NCI-H446 (cell line): ENCODE measurements at places on chromosomes 6 and 20.

- no peak for DNase-seq
Measured at GRCh38 chr20:19446246-19446645, 233.8 kb downstream of the SLC24A3 start.

- DNase-seq = no peak
Measured at GRCh38 chr20:33770005-33770404, 38.2 kb downstream of the ZNF341 start.

GRCh38 chr6:43058531-43058930, 703 bp downstream of the MRPL2 start:
- no peak for DNase-seq

DNA sequence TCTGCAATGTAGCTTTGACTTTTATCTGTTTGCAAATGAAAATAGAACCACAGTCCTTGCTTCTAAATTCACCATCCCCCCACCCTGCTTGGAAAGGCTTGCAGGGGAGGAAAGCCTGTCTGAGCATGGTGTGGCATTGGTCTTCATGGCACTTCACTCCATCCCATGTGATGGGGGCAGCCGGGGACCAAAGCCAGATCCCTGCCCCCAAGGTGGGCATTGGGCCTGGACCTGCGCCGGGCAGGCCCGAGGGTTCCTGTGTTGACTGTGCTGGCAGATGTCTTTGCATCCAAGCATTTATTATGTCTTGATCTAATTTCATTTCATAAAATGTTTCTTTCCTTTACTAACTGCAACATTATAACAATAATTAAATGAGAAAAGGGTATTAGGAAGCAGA, 120.0 kb downstream of the SYNDIG1 start:
- no peak for DNase-seq

DNA sequence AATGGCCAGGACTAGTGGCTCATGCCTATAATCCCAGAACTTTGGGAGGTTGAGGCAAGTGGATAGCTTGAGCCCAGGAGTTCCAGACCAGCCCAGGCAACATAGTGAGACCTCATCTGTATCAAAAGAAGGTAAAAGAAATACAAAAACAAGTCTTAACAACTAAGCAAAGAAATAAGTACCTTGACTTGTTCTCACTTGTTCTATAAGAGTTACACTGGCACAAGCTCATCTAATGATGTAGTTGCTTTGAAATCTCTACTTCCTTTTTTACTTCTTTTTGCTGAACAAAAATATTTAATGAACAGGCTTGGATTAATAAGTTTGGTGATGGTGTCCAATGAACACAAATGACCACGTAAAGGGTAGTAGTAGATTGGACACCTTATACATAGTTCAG, 72.2 kb downstream of the SGK1 start:
- no peak for DNase-seq

DNA sequence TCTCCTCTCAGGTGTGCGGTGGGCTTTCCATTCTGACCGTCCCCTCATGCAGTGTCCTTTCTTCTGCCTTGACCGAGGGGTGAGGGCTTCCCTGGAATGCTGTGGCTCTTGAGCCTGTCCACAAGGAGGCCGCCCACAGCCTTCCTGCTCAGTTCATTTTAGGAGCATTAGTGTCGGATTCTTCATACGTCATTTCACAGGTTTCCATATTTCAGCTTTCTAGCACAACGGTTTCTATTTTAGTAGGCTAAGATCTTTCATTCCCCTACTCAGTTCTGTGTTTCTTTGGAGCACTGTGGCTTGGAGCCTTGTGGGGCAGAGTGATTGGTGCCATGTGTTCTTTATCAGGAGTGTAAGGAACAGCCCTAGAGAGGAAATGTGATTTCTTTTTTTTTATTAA, 5.5 kb downstream of the PPP1R3G start:
- DNase-seq = no peak

- no peak for DNase-seq
Measured at GRCh38 chr20:61806995-61807394, 258.7 kb downstream of the TAF4 start.

DNA sequence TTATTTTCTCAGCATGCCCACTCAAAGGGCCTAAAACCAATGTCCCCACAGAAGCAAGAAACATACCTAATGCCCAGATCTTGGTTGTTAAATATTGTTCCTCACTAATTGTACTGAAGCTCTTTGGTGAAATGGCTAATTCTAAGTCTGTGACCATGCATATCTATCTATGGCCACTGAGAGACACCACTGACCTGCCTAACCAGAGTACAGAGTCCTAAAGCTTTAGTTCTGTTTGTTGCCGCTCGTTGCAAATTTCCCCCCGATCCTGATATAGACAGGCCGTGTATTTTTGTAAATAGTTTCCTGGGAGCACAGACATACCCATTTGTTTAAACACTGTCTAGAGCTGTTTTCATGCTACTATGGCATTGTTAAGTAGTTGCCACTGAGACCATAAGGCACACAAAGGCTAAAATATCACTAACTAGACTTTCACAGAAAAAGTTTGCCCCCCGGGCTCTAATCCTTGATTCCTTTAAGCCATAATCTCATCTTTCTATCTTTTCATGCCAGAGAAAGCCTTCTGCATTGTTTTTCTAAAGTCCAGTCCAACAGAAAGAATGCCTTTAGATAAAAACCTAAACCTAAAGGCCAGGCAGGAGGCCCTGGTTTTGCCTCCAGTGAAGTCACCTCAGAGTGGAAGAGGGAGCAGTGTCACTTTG, 48.7 kb downstream of the DNAAF9 start:
- no peak for DNase-seq

DNA sequence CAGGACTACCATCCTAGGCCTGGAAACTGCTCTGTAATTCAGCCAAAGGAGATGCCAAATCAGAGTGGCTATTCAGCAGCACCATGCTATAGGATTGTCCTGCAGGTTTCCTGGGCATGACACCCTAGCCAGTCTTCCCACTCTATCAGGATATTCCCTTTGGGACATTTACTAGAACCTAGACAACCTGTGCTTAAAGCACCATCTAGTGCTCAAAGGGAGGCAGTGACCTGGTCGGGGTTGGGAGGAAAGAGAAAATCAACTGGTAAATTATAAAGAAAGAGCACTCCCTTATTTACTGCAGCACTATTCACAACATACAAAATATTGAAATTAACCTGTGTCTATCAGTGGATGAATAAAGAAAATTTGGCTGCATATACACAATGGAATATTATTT, 67.2 kb upstream of the SMLR1 start:
- no peak for DNase-seq

- no peak for DNase-seq
Measured at GRCh38 chr6:30641048-30641447, 5.9 kb upstream of the C6orf136 start.

DNA sequence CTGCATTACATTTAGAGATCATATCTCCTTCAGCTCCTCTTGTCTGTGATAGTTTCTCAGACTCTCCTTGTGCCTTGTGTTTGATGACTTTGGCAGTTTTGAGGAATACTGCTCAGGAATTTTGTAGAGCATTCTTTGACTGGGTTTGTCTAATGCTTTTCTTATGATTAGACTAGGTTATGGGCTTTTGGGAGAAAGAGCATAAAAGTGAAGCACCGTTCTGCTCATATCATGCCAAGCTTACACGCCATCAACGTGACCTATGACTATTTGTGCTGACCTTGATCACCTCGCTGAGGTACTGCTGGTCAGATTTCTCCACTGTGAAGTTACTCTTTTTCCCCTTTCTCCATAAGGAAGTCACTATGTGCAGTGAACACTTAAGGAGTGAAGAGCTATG, 256.0 kb downstream of the LY86 start:
- DNase-seq = no peak

- DNase-seq = no peak
Measured at GRCh38 chr20:1711826-1712601, 54.4 kb upstream of the SIRPG start.

GRCh38 chr20:5182615-5183254, 55.9 kb downstream of the CDS2 start:
- no peak for DNase-seq

DNA sequence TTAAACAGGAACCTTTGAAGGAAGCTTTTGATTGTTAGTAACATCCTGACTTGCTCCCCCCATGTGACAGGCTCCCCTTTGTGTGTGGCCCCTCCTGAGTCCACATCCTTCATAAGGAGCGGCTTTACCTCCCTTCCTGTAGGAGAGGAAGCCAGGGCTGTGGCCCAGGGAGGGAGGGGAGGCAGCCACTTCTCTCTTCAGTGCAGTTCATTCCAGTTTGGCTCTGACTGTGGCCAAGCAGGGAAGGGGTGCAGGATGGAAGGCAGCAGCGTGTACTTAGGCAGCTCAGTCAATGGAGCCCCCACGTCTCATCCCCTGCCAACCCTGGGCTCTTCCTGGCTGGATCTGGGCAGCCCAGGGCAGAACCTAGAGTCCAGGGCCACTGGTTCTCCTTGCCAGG, 295.2 kb downstream of the QKI start:
- DNase-seq = no peak

- no peak for DNase-seq
Measured at GRCh38 chr6:125537090-125537489, 212.3 kb upstream of the HEY2 start.

- DNase-seq = no peak
Measured at GRCh38 chr20:46151936-46152335, 33.8 kb downstream of the CD40 start.

GRCh38 chr6:170259278-170259677, 31.6 kb downstream of the DLL1 start:
- DNase-seq = no peak

DNA sequence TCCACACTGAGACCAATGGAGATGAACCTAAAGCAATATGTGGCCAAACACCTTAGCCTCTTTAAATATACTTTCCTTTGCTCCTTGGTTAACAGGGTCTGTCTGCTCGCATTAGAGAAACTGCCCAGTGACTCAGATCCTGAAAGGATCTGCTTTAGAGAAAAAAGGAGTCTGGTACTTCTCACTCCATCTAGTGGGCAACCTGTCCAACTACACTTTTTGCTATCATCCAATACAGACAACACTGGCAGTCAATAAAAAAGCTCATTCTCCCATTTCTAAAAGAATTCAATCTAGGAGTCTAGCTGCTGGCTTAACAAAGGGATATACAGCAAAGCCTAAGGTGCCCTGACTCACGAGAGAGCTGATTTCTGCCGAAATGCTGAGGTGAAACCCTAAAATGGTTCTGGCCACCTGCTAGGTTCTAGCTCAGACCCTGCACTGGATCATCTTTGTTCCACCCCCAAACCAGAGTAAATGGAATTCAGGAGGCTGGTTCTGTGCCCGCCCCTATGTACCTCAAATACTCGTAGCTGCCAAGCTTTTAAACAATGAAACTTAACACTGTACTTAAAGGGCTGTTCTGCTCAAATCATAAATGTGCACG, 11.5 kb downstream of the GNL1 start:
- DNase-seq = peak; percentile 68

- no peak for DNase-seq
Measured at GRCh38 chr6:77653816-77654215, 977 bp downstream of the MEI4 start.

DNA sequence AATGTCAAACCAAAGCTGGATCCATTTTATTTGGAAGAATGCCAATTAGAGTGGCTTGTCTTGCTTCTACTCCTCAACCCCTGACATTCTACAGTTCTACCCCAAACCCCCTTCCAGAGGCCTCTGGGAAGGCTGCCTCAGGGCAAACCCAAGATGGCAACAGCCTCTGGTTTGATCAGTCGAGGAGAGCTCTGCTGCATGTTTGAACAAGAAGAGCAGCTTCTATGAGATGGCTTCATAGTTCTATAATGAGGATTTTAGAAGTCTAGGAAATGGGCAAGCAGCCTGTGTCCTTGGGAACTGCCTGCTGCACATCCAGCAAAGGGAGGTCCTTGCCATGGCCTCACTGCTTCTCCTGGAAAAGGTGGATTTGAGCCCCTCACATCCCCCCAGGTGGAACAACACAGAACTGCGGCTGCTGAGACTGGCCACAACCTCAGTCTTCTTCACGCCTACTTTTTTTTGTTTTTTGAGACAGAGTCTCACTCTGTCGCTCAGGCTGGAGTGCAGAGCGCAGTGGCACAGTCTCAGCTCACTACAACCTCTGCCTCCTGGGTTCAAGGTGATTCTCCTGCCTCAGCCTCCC, 37.9 kb downstream of the ZC3H12D start:
- DNase-seq = no peak

- no peak for DNase-seq
Measured at GRCh38 chr20:3738111-3739053, 5.9 kb downstream of the HSPA12B start.

GRCh38 chr6:21049148-21049547, 514.9 kb downstream of the CDKAL1 start:
- no peak for DNase-seq

DNA sequence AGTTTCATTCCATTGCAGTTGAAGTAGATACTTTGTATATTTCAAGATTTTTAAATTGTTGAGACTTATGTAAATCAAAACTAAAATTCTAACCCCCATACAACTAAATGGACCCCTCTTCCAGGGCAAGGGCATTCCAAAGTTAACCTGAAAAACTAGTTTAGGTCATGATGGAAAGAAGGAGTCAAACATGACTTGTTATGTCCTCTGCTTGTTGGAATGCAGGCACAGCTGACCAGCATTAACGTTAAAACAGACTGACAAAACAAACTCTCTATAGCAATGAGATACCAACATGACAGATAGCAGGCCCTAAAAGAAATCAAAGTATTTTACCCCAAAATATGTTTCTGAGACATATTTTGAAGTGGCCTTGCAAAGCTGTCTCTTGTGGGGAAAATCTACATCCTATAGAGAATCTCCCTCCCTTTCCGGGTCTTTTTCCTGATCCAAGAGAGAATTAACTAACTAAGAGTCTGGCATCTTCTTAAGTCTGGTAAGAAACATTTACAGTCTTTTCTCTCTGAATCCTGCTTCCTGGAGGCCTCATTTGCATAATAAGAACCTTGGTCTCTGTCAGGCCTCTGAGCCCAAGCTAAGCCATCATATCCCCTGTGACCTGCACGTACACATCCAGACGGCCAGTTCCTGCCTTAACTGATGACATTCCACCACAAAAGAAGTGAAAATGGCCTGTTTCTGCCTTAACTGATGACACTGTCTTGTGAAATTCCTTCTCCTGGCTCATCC, 124.3 kb upstream of the ATXN1 start:
- DNase-seq = no peak

GRCh38 chr6:16544006-16544405, 217.3 kb downstream of the ATXN1 start:
- no peak for DNase-seq

DNA sequence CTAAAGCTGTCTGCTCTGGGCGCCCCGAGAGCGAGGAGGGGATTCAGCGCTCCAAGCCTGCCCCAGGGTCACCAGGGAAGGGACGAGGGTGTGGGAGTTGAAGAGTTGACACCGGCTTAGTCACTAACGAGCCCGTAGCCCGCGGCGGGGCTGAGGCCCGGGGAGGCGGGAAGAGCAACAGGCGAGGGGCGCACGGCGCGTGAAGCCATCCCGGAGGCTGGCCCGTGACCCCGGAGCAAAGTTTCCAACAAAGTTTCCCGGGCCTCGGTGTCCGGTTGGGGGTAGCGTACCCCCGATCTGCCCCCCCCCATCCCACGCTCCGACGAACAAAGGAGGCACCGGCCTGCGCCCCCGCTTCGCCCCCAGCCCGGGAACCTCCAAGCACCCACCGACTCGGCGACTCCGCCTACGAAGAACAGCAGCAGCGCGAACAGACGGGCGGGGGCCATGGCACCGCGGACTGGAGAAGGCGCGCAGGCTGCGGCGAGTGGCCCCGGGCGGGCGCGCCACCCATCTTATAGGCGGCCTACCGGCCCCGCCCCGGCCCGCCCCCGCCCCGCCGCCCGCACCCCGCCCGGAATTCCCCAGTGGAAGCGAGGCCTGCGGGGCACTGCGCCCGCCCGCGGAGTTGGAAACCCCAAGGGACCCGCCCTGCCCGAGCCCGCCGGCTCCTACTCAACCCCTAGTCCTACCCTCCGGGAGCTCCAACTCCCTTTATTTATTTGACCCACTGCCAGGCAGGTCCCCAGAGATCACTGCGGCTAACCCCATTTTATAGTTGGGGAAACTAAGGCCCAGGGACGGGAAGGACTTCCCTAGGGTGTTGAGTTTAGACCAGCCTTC, at the start of gene SDC4:
TSS of gene SDC4 (minus strand) at position 489 of the 843 bp plus-strand sequence. CDS start at position 449, 40 bp downstream.
- DNase-seq = no peak
